ENCODE measurements at places on chromosomes 2 and 18.

DNA sequence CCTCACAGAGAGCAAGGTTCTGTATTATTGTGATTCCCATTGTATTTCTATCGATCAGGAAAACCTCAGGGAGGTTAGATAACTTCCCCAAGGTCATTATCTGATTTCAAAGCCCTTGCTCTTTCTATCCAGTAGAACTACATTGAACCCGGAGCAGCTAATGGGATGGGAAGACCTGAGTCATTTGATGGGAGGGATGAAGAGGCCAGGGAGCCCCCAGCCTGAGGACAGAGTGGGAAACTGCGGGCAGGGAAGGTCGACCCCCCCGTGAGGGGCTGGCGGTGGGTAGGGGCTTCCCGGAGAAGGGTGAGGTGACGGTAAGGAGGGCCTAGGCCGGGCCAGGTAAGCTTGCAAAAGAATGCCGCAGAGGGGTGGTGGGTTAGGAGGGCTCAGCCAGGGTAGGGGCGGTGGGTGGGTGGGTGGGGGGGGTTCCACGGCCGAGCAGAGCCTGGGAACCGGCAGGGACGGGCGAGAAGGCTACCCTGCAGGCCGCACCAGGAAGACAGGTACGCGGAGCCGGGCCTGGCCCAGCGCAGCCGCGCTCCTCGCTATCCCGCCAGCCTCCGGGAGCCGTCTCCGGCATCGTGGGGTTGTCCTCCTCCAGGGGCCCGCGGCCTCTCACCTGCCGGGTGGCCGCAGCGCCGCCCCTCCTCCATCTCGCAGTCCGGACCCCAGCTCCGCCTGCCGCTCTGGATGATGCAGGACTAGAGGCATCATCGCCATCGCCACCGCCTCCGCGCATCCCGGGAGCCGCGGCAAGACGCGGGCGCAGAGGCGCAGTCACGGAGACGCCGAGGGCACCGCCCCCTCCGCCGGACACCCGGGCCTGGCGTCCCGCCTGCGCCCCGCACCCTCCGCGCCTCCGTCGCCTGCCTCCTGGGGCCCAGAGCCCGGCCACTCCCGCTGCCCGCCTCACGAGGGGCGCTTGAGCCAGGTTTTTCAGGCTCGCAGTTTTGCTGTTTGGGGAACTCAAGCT, at the start of gene GPR75:
Gene GPR75 (minus strand): TSS at position 762 of the 976 bp plus-strand sequence. CDS start 5,211 bp downstream, outside the sequence.
- DNase-seq: peak; percentile 39

DNA sequence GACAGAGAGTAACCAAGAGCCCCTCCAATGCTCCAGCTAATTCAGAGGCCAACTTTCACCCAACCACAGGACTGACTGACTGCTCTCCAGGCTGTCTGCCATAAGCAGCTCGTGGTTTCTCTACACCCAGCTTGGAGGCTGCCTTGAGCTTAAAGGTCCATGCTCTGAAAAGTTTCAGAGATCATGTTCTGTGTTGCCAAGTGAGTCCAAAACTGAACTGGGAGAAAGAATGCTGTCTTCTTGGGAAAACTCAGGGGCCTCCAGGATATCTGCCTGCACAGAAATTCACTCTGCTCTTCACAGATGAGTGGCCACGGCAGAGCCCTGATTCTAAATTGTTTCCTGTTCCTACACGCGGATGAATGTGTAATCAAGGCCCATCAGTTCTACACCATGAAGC, 51.1 kb downstream of the LPIN2 start:
- no peak for DNase-seq

- no peak for DNase-seq
Measured at GRCh38 chr18:64244571-64244970, 95.7 kb upstream of the LINC00305 start.

- no peak for DNase-seq
Measured at GRCh38 chr18:43627848-43628530, 350.7 kb upstream of the SYT4 start.

DNA sequence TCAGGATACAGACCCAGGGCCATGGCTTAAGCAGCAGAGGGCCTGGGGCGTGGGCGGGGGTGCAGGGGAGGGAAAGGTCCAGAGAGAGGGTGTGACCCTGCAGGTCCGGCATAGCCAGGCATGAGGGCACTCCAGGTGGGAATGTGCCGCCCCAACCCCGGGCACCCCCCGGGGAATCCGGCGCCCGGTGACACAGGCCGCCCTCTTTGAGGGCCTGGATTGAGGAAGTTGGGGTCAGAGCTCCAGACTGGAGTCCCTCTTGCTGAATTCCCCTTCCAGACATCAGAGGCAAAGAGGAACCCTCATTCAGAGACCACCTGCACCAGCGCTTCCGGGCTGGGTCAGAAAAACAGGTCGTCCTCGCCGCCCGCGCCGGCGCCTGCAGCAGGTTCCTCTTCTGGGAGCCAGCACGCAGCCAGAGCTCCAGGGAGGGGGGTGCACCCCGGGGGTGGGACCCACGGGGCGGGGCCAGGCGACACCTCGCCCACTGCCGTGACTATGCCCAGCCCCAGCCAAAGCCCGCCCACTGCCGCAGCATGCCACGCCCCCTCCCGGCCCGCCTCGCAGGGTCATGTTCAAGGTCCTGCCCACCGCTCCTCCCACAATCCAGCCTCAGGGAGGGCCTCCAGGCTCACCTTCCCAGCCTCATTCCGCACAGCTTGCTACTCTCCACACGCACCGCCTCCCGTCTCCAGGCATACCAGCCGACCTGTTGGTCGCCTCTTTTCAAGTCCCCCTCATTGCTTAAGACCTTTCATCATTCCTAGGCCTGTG, 98.3 kb upstream of the ID2 start:
- peak; percentile 100 for DNase-seq

DNA sequence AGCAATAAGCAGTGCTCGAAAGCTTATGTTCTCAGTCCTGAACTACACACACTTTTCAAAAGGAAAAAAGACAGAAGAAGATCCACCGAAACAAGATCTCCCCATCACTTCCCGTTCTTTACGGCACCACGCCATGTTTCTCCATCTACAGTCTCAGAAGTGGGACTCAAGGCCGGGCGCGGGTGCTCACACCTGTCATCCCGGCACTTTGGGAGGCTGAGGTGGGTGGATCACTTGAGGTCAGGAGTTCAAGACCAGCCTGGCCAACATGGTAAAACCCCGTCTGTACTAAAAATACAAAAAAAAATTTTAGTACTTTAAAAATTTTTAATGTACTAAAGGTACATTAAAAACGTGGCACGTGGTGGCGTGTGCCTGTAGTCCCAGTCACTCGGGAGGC, 31.2 kb downstream of the ZNF516 start:
- DNase-seq: no peak

GRCh38 chr2:169193618-169194017, 124.3 kb downstream of the DHRS9 start:
- no peak for DNase-seq

- DNase-seq: no peak
Measured at GRCh38 chr18:73848656-73849055, 299.0 kb downstream of the FBXO15 start.

GRCh38 chr2:51718881-51719280, 686.9 kb upstream of the NRXN1 start:
- DNase-seq: no peak

DNA sequence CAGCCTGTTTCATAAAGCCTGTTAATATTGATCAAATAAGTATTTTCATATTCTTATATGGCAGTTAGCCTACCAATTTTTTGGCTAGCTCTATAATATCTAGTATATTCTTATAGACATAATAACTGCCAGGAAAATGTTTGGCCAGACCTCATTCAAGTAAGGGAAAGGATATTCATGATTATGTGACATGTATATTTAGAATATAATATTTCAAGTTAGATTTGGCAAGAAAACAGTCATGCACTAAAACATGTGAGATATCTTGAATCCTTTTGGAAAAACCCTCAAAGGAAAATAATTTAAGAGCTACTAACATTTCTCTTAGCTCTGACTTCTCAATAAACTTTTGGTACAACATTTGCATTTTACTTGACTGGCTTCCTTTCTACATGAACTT, 694.1 kb downstream of the PLCL1 start:
- no peak for DNase-seq

DNA sequence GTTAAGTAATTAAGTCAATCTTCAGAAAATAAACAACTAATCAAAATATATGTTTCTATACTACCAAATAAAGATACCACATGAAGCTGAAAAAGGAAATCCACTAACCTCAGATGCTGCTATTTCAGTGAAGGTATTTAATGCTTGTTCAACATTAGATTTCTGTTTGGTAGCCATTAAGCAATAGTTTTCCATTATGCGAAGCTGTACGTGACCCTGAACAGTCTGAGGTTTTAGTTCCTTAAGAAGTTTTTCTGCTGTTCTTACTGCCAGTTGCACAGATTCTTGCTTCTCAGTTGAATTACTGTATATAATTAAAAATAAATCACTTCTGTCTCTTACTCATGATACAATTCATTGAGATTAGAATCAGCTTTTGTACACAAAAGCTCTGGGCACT, 65.4 kb downstream of the TTC21B start:
- no peak for DNase-seq

DNA sequence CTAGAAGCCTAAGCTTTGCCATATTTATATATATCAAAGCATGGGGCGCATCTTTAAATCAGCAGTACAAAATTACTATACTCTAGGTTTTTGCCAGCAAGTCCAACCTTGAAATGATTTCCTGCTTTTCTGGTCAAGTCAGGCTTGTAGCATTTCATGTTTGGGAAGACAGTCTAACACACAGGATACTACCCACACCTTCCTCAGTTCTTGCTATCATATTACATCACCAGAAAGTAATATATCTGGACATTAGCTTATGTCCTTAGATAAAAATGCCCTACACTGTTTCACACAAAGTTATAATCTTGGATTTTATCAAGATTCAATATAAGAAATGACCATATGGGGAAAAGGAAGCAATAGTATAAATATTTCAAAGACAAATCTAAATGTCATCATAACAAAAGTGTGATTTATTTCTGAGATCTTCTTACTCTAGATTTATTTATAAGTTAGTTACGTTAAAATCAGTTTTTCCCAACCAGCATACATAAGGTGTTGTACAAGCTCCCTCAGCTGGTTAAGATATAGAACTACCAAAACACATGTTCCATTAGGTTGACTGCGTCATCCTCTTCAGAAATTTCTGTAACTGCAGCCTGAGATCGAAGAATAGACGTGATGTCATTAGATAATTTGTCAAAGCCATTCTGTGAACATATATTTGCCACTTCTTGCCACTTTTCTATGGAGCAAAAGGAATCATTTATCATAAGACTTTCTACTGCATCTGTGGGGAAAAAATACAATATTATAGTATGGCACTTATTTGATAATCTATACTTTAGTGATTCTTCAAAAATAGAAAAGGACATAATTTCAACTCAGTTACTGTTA, 56.6 kb downstream of the CLHC1 start:
- no peak for DNase-seq

DNA sequence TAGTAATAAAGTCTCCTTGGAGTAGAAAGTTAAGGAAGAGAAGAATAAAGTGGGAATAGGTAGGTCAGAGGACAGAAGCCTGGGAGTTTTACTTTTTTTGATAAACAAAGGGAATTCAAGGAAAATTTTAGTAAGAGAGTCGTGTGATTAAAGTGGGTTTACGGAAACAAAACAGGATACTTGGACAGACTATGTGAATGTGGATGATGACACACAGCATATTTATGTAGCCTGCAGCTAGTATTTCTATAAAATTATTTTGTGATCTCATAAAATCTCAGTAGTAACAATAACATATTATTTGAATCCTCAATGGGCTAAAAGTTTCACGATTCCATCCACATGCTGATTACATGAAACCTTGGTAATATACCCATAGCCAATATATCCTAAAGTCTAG, 450.7 kb upstream of the PIK3C3 start:
- DNase-seq: no peak

- DNase-seq: no peak
Measured at GRCh38 chr2:72824224-72824842, 1.5 kb downstream of the EXOC6B start.

- DNase-seq: no peak
Measured at GRCh38 chr2:31241625-31242270, 7.8 kb downstream of the EHD3 start.

DNA sequence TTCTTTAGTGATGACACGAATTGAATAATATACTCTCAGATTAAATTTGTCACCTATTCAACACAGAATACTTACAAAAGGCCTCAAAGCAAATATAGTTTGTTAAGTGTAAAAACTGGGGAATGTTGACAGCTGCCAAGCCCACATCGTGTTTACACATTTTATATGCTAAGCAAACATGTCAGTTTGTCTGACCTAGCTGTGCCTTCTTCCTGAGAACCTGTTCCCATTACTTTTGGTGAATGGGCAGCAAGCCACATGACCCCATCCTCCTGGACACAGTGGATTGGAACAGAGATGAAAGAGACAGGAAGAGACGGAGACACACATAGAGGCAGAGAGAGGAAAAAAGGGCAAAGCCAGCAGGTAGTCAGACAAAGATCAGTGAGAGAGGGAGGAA, 22.9 kb upstream of the CUL3 start:
- DNase-seq: no peak

- no peak for DNase-seq
Measured at GRCh38 chr2:47236503-47237215, 81.6 kb upstream of the STPG4 start.

- DNase-seq: peak; percentile 90
Measured at GRCh38 chr2:218272531-218273212, 2.4 kb downstream of the PNKD start.

DNA sequence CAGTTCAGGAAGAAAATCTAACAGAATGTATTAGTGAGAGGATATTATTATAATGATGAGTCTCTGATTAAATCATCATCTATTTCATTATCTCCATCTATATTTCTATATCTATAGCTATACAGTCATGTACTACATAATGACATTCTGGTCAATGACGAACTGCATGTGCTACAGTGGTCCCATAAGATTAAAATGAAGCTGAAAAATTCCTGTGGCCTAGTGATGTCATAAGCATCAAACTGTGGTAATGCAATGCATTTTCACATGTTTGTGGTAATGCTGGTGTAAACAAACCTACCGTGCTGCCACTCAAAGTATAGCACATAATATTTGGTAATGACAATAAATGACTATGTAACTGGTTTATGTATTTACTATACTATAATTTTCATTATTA, 1127.9 kb upstream of the CHAC2 start:
- DNase-seq: no peak

DNA sequence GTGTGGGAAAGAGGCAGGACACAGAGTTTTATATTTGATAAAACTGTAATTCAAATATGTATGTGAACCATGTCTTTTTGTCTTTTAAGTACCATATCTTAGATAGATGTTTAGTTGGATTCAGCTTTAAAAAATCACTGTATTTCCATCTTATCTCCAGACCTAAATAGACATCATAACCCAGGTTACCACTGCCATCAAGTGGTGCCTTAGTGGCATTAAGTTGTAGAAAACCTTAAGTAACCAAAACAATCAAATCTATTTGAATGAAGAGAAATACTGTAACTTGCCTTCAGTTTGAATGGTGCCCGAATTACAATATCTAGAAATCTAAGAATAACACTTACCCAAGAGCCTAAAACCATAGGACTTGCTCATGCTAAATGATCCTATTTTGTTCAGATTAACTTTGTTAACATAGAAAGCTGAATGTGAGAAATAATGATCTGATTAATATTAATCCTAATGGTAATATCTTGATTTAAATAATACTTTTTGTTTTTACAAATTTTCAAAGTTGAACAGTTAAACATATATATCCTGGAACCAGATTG, 92.5 kb upstream of the MAP2 start:
- DNase-seq: no peak
